Stimulated activated naive CD4-positive, alpha-beta T cell (primary cell): ENCODE measurements at places on chromosomes 13 and 19.

DNA sequence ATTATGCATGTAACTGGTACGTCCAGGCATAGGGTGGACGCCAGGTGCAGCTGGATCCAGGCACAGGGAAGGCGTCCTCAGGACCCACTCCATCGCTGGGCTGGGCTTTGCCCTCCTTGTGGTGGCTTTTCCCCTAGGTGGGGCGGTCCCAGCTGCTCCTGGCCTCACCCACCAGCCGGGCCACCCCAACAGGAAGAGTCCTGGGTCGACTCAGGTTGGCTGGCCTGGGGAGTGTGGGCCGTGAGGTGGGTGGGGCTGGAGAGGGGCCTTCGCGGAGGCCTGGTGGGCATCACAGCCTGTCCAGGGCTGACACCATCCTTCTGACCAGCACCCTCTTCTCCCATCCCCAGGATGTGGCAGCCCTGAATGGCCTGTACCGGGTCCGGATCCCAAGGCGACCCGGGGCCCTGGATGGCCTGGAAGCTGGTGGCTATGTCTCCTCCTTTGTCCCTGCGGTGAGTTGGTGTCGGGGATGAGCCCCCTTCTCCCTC lies 3.2 kb upstream of the GARIN5A start:
- no peak for DNase-seq

DNA sequence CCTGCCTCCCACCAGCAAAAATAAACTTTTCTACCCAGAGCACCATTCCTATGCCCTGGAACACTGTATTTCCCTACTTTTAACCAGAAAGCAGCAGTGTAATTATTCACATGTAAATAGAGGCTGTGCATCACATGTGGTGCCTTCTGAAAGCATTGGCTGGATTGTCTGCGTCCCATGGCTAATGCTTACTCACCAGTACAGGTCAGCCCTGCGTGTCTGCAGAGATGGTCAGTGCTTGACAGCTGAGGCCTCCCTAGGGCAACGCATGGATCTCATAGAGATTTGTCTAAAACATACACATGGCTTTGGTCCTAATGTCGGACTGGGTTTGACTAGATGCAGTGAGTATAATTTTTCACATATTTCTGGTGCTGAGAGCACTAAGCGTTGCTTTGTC lies 64.2 kb downstream of the DPY19L3 start:
- no peak for DNase-seq

- DNase-seq, result no peak
Observed at GRCh38 chr19:35006342-35006998, 6.3 kb downstream of the GRAMD1A start.

DNA sequence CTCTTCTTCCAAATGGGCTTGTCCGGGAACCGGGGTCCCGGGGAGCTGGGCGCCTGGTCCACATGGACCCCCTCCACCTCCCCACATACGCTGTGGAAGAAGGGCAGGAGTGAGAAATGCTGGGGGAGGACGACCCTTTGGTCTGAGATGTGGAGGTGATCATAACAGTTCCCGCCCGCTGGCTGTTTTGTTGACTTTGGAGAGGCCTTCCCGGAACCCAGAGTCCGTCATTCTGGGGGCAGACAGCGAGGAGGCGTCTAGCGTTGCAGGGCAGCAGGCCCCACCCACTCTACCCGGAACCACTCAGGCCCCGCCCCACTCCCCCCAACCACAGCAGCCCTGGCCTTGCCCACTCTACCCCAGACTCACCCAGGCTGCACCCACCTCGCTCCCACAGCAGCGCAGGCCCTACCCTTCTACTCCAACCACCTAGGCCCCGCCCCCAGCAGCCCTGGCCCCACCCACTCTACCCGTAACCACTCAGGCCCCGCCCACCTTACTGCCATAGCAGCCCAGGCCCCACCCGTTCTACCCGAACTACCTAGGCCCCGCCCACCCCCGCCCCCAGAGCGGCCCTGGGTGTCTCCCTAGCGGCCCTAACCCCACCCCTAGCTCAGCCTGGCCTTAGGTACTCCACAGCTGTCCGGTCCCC lies 7.1 kb downstream of the GPR108 start:
- DNase-seq, result no peak

- peak; percentile 55 for DNase-seq
Observed at GRCh38 chr19:49132974-49133609, 13.7 kb downstream of the PPFIA3 start.

GRCh38 chr13:33194820-33195692 lies 90.5 kb downstream of the STARD13 start:
- DNase-seq, result no peak

DNA sequence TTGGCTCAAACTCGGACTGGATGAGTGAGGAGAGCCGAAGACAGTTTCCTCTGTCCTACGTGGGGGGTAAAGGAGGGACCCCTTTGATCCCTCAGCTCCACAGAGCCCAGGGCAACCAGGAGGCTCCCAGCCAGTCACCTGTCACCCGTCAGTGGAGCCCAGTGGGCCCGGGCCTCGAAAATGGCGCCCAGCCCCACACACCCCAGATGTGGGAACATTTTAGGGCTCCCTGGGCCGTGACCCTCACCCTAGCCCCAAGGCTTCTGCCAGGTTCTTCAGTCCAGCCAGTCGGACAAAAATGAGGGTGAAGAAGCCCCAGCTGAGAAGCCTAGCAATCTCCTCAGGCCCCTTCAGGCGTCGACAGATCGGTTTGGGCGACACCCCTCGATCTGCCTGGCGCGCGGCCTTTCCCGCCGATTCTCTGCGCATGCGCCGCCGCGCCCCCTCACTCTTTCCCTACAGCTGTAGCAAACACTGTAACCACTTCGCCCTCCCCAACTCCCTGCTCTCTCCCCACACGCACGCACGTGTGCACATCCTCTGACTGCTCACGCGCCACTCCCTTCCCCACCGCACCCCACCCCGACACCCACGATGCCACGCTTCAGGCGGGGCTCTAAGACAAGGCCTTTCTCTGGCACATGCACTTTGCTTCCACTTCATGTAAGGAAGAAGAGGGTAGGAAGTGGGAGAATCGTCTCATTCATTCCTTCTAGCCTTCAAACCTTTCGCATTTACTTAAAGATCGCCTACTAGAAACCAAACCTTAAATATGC lies at the start of gene SLC6A16:
Gene SLC6A16, minus strand, starts transcription at position 391 of the 776 bp plus-strand sequence. CDS start 13,844 bp downstream, outside the sequence.
- no peak for DNase-seq
